ENCODE measurements at places on chromosomes 1 and 21.

DNA sequence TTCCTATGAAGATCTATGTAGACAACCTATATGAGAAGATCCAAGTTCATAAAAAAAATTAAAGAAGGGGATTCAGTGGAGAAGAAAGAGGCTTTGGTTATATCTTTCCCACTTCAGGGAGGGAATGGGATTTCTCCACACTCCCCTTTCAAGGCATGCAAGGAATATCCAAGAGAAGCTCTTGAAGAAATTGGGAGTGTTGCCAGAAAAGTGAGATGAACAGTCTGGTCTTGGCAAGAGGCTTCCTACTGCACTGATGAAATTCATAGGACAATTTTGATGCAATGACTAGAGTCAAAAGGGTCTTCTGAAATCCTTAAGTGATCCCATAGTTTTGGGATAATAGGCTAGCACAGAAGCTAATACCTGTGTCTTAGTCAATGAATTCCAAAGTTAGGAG, 153.0 kb downstream of the KCTD3 start:
- DNase-seq: no peak

- DNase-seq: no peak
Observed at GRCh38 chr1:79790950-79791349, 784.4 kb upstream of the ADGRL4 start.

DNA sequence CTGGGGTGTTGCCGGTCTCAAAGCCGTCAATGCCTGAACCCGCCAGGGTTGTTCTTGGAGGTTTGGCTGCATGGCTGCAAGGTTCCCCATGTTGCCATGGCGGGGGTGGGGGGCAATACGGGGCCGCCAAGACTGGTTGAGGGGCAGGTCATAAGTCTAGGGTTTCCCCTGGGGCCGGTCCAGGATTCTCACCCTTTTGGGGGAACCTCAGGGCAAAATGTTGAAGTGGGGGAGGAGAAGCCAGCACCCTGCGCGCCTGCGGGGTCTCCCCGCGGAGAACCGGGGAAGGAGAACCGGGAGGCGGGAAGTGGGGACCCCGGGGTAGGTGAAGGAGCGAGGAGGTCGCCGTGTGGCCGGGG, 401 bp upstream of the ARHGEF10L start:
- DNase-seq: no peak

DNA sequence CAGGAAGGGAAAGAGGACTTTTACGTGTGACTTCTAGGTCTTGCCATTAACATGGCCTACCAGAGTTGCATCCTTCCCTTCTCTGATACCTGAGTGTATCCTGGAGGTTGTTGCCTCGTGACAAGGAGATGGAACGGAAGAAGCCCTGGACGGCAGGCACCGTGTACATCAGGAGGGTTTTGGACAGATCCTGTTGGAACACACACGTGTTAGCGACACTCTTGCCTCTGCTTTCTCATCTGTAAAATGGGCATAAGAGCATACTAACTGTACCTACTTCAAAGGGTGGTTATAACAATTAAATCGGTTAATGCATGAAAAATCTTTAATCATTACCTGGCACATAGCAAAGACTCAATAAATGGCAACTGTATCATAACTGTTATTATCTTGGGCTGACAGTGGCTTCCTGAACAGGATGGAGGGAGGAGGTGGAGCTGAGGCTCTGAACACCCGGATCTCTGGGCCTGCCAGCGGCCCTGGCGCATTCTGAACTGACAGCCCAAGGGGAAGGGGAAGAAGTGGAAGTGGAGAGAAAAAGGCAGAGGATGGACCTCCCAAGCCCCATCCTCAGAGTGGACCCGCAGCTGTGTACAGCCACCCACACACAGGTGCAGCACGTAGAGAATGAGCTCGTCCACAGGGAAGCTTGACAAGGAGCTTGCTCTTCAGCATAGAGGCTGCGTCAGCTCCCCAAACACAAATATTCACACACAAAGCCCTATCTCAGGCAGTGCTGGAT, 30.2 kb upstream of the EXOSC10 start:
- DNase-seq: no peak

DNA sequence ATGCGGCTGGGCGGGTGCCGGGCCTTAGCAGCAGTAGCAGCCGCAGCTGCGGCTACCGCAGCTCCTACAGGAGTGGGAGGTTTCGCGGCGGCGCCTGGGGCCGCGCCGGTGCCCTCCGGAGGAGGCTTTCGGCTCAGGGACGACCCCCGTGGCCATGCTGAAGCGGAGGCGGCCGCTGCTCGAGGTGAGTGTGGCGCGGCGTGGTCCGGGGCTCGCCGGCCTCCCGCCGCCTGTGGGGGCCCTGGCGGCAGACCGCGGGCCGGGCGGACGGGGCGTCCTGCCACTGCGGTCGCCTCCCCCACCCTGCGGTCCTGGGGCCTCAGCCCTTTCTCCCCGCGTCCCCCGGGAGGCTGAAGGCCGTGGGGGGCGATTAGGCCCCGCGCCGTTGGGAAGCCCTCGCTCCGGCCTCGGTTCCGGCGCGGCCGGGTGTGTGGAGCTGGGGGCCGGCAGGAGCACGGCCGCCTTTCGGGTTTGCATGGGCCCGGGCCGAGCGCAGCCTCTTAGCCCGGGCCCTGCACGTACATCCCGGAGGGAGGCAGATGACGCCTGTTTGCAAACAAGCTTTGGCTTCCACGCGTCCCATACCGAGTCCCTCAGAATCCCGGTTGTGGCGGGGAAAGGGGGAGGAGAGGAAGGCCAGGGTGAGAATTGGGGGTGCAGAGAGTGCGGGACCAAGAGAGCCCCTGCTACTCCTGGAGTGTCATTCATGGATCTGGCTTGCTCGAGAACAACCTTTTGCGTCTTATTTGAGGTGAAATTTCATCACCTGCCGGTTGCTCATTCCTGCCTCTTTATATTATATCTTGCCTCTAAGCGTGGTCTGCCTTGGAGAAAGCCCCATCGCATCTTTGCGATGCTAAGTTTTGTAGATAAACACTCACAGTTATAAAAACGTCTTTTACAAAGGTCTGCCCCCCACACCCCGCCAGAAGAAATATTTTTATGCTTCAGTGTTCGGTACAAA, 613 bp downstream of the ZFYVE9 start:
- peak; percentile 66 for DNase-seq

- DNase-seq: no peak
Observed at GRCh38 chr1:89035080-89035479, 12.4 kb upstream of the GBP3 start.

GRCh38 chr21:34825948-34826548, 157.3 kb downstream of the CLIC6 start:
- no peak for DNase-seq

DNA sequence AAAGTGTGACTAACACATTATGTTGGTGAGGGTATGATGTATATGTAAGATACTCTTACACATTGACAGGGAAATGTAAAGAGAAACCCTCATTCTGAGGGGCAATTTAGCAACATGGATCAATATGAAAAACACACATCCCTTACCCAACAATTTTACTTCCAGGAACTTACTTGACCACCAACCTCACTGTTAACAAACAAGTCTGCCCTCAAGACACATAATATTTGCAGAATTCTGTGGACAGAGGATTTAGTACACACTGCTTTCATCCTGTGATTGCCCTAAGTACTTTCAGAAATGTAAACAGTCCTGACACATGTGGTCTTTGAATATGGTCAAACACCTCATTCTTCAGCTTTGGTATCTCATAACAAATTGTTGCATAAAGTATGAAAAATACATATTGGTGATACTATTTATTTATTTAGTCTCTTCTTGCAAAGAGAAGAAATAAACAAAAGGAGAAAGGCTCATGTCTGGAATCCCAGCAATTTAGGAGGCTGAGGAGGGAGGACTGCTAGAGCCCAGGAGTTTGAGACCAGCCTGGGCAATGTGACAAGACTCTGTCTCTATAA, 6.9 kb downstream of the USP48 start:
- DNase-seq: no peak

DNA sequence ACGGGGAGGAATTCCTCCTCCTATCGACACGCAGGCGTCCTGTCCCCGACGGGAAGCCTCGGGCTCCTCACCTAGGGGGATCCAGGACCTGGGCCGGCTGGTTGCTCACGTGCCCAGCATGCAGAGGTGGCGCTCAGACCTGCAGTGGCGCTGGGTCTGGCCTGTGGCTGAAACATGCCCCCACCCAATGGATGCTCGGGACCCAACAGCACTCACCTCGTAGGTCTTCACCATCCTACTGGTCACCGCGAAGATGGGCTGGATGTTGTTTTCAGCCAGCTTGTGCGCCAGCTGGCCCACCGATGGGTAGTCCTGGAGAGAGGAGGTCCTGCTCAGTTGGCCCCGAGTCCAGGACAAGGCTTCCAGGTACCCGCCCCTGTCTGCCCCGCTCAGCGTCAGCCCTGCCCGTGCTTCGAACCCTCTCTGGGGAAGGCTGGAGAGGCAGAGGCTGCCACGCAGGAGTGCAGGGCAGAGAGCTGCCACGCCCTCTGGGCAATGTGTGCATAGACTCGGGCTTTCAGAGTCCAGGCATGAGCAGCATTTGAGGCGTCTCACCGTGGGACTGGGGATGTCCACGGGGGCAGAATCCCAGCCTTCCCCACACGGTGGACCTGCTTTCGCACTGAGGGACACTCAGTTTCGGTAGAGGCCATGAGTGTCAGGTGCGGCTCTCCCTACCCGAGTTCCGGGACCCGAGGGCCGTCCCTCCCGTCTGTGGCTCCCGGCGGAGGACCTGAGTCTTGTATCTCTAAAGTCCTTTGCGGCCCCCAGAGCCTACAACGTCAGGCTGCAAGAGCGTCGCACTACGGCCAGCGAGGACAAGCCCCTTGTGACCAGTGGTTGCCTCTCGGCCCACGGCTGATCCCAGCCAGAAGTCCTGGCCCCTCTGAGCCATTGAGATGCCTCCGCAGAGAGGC, 21.6 kb downstream of the ITGB2 start:
- no peak for DNase-seq

- DNase-seq: no peak
Observed at GRCh38 chr1:50976111-50976889, 6.3 kb downstream of the CDKN2C start.

DNA sequence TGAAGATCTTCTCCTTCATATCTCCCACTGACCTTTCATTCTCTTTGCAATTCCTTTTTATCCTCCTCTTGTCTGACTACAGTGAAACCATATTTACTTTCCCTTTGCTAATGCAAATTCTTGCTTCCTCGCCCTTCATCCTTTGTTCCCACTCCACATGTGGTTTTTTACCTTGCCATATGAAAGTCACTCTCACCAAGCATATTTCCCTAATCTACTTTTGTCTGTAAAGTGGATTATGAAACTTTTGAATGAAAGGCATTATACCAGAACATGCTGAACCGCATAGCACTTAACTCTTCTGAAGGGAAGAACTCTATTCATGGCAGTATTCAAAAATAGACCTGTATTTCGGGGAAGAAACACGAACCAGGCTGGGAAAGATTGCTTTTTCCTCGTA, 8.0 kb upstream of the TMPRSS15 start:
- no peak for DNase-seq

DNA sequence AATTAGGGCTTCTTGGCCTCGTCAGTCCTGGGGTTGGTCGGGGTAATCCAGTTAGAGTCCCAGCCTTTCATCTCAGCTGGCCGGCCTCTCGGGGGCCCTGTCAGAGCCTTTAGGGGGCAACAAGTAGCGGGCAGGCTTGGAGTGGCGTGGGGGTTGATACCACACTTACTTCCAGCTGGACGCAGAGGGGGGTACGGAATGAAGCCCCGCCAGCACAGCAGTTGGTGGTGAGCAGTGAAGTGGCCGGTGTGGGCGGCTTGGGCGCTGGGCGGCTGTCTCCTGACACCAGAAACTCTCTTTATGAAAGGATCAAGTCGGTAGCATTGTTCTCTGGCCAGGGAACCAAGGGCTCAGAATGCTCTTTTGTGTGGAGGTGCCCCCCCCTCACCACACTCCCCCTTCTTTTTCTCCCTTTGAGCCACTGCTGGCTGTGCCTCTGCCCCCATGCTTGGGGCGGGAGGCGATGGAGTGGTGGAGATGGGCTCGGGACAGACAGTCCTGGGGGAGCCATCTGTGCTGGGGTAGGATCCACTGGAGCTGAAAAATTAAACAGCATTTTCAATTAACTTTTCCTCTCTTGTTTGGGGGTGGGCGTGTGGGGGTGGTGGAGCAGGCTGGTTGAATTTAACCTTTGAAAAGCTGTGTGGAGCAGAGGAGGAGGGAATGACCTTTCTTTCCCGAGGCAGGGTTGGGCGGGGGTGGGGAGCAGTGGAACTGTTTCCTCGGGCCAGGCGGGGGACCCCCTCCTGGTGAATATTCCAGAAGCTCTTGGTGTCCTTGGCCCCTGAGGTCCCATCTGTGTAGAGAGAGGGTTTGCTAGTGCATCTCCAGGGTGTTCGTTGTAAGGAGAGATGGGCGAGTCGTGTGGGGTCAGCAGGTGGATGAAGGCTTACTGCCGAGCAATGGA, 102.7 kb downstream of the RNF220 start:
- DNase-seq: no peak

DNA sequence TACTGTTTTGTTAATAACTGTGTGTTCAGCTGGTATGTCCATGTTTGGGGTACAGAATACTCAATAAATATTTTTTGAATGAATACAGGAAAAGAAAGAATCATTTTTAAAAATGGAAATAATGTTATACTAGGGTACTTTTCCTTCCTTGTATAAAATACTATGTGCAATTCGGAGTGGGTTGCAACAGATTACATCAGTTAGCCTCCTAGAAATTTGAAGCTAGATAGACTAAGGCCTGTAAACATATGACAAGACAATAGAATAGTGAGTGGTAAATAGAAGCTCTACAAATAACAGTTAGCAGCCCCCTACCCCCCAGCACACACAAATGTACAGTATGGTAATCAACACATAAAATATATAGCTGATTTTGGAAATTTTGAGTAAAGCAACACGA, 195.9 kb downstream of the KCNT2 start:
- no peak for DNase-seq

All from naive thymus-derived CD8-positive, alpha-beta T cell (primary cell).